Mesothelial cell of epicardium (in vitro differentiated cells): ENCODE measurements at places on chromosomes 4 and X. TPM values are rescaled to one million over a fixed set of nuclear protein-coding genes. Genes with fewer than 3 reads are reported as not detected.

Gene GATA1
- total RNA-seq = not detected in 3 replicates

DNA sequence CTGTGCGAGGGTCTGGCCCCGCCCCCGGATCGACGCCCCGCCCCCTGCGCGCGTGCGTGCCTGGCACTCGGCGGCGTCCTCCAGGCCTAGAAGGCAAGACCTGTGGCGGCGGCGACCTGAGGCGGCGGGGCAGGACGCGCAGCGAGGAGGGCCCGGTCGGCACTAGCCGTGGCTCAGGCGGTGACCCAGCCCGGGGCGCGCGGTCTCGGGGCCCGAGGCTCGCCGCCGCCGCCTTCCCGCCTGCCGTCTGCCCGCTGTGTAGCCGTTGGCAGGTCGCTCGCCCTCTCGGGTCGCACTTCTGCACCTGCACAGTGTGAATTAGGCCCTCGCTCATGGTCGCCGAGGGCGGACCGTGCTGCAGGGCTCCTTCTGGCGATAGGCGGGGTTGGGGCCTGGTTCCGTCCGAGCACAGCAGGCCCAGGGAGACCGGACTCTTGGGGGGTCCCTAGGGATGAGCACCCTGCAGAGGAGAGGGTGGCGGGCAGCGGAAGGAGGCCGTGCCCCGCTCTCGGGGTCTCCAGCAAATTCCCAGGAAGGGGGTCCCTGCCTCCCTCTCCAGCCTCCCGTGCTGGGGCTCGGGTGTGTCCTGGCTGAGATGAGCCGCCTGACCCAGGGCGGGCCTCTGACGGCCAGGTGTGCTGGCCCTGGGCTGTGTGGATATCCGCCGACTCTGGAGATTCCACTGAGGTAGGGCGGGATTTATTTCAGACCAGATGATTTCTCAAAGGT is 557 bp upstream of the FAM53A start:
- DNase-seq = no peak

DNA sequence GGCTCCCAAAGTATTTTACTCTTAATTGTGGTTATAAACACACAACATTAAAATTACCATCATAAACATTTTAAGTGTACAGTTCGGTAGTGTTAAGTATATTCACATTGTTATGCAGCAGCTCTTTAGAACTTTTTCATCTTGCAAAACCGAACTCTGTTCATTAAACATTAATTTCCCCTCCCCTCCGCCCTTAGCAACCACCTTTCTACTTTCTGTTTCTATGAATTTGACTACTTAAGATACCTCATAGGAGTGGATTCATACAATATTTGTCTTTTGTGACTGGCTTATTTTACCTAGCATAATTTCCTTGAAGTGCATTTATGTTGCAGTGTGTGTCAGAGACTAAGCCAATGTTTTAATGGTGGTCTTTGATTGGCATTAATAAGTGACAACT is 32.6 kb downstream of the IL13RA1 start:
- DNase-seq = no peak

Gene SRPX2
- 13.7 to 16.2 TPM (median 15.1 TPM) in 3 replicates for total RNA-seq

DNA sequence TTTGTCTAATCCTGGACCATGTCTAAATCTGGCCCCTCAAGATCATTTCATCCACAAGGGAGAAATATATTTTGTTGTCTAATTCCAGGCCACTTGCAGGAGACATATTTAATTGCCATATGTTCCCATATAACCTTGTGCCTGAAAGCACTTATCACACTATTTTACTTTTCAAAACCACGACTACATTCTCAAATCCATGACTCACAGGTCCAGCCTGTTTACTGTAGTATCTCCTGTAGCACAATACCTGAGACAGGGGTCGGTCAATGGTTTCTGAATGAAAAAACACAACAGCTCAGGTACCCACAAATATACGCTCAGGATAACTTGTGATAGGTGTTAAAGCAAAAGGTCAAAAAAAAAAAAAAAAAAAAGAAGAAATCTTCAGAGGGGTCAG is 60.9 kb downstream of the SEC24D start:
- DNase-seq = no peak

- DNase-seq = no peak
Measured at GRCh38 chr4:42673082-42673425, 16.1 kb upstream of the ATP8A1 start.
